ENCODE measurements at places on chromosomes 16 and 17.
A peak's percentile ranks its signal among the peaks of the same experiment; 100 is the strongest.

DNA sequence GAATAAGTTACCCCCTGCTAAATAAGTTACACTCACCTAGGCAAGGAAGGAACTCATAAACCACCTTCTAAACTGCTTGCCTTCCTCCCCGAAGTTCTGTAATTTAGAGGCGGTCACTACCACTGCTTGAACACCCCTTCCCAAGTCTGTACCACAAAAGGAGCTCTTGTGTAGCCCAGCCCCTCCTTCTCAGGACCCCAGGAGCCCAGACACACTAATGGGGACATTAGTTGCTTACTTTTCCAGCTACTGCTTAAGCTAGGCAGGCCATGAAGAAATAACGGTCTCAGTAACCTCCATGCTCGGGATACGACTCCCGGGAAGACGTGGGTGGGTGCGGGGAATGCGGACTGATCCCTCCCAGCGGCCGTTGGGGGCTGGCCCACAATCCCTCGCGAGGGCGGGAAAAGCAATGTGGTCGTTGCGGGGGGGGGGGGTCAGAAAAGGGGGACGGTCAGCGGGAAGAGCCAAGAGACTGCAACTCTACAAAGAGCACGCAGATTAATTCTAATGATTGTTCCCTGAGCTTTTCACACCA, at the start of gene TEX14:
Gene TEX14, minus strand, starts transcription at position 345 of the 538 bp plus-strand sequence. CDS start 40,044 bp downstream, outside the sequence.
- no peak for DNase-seq

GRCh38 chr16:1044460-1045309, 27.9 kb upstream of the SSTR5 start:
- no peak for DNase-seq

DNA sequence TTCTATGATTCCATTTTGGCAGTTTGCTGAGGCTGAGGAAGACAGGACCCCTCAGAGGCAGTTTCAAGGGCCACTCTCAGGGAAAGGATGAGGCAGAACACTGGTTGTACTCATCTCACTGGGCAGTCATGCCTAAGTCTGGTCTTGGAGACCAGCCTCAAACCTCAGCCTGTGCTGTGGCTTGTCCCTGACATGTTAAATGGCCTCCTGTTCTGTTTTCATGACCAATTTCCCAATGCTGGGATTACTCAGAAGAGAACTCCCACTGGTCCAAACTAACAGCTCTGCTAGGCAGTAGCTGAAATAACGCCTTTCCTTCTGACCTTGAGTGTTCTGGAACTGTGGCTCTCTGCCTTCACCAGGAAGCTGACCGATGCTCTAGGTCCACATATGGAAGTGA, 8.4 kb upstream of the SPDYE4 start:
- DNase-seq = no peak

- DNase-seq = no peak
Measured at GRCh38 chr17:28041844-28042656, 427 bp upstream of the NLK start.

GRCh38 chr16:1002399-1003166, 21.0 kb downstream of the SOX8 start:
- peak; percentile 42 for DNase-seq

GRCh38 chr17:40895106-40895730, 10.2 kb upstream of the KRT20 start:
- no peak for DNase-seq

DNA sequence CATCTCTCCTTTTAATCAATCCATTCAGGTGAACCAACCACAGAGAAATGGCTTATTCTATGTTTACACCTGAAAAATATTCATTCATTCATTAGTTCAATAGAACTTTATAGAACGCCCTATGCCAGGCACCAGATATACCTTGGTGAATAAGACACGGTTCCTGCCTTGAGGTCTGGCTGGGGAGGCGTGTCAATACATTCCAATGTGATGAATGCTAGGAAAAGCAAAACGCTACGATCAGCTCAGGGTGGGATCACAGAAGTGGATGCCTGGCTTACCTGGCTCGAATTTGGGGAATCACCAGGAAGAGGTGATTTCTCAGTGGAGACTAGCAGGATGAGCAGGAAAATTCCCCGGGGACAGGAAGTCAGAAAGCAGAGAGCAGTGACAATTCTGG, 17.5 kb upstream of the WFIKKN2 start:
- no peak for DNase-seq

GRCh38 chr16:48533931-48534330, 76.0 kb downstream of the N4BP1 start:
- no peak for DNase-seq

DNA sequence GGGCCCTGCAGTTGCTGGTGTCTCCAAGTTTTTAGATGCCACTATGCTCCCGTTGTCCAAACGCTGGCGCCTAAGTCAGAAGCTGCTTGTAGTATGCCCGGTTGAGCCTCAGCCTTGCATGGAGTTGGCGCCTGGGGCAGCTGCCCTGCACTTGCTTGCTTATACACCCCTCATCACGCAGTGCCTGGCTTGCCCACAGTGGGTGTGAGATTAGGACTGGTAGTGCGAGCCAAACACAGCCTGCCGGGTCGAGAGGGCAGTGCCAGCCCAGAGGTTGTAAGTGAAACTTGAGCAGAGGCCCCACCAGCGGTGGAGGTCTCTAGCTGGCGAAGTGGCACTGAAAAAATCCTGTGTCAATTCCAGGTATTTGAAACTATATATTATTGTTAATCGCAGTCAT, 90.3 kb downstream of the ITFG1 start:
- no peak for DNase-seq

- peak; percentile 39 for DNase-seq
Measured at GRCh38 chr17:35486920-35487732, 38.6 kb upstream of the SLFN13 start.

DNA sequence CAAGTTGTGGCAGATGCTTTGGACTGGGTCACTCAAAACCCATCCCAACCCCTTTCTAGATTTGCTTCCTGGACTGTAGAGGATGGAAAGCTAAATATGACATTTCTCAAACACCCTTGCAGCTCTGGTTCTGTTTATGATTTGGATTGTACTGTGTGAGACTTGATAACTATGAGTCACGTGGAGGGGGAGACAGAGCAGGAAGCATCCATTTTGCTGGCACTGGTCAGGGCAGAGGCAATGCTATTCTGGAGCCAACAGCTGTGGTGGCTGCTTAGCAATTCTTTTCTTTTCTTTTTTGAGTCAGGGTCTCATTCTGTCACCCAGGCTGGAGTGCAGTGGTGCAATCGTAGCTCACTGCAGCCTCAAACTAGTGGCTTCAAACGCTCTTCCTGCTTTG, 13.6 kb upstream of the TERF2 start:
- no peak for DNase-seq

DNA sequence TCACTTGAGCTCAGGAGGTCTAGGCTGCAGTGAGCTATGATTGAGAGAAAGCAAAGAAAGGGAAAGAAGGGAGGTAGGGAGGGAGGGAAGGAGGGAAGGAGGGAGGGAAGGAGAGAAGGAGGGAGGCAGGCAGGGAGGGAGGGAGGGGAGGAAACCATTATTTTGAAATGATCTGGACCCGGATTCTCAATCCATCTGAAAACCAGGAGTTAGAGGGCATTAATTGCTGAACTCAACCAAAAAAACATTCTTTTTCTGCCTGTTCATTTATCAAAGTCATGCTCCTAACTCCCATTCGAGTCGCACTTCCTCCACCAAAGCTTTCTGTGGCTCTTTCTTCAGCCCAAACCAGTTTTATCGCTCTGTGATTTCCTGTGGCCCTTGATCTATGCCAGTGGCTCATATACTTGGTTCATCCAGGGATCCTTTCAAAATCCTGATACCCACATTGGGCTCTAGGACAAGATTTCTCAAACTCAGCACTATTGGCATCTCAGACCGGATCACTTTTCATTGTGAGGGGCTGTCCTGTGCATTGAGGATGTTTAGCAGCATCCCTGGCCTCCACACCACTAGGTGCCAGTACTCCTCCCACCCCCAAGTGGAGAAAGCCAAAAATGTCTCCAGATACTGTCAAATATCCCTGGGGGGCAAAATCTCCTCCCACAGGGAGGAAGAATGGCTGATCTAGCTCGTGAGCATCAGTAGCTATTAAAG, 38.2 kb downstream of the CMTM4 start:
- no peak for DNase-seq

- no peak for DNase-seq
Measured at GRCh38 chr16:14489460-14489859, 140.6 kb downstream of the PARN start.

GRCh38 chr17:80198144-80198661, 21.9 kb downstream of the SGSH start:
- no peak for DNase-seq

DNA sequence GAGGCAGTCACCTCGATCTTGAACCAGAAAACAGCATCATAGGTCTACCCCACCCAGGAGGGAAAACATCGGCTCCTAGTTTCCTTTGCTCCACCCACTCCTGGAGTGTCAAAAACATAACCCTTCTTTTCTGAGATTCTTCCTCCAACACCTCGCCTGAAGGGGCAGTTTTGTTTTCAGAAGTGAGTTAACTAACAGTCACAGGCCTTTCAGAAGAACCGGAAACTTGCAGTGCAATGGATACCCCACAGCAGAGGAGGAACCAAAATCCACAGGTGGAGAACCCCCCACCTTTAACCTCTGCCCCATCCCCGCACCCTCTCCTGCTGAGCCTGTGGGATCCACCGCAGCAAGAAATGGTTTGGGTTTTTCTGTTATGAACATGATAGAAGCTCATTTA, 7.8 kb upstream of the TEX2 start:
- DNase-seq = no peak

DNA sequence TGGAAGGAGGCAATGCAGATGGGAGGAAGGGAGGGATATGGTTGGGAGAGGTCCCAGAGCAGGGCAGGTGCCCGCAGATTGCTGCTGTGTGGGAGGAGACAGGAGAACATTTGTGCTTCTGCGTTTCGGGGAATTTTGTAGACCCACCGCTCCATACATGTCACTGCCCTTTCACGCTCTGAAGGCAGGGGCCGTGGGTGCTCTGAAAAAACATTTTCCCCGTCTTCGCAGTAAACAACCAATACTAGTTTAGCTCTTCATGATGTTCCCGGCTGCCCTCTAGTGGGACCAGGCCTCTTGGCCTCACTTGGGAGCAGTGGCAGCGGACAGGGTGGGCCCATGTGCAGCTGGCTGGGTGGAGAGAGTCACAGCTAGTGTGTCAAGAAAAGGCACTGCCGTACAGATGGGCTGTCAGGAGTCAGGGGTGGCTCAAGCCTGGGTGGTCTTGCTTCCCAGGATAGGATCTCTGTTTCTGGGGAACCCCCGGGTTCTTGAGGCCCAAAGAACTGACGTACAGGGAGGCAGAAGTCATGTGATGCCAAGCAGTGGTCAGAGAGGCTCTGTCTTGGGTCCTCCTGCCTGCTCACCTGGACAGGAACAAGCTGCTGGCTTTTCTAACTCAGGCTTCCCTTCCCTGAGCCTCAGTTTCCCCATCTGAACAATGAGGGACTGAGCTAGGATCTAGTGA, 46.5 kb upstream of the CPNE2 start:
- no peak for DNase-seq

GRCh38 chr16:17330044-17330443, 140.7 kb downstream of the XYLT1 start:
- no peak for DNase-seq

- no peak for DNase-seq
Measured at GRCh38 chr17:61380836-61381525, 18.7 kb upstream of the TBX2 start.

GRCh38 chr17:81837641-81838040, 2.8 kb upstream of the PPP1R27 start:
- DNase-seq = no peak

GRCh38 chr17:1001640-1002411, 4.9 kb downstream of the TIMM22 start:
- no peak for DNase-seq

GRCh38 chr16:8199390-8199789, 390.9 kb downstream of the TMEM114 start:
- DNase-seq = no peak

DNA sequence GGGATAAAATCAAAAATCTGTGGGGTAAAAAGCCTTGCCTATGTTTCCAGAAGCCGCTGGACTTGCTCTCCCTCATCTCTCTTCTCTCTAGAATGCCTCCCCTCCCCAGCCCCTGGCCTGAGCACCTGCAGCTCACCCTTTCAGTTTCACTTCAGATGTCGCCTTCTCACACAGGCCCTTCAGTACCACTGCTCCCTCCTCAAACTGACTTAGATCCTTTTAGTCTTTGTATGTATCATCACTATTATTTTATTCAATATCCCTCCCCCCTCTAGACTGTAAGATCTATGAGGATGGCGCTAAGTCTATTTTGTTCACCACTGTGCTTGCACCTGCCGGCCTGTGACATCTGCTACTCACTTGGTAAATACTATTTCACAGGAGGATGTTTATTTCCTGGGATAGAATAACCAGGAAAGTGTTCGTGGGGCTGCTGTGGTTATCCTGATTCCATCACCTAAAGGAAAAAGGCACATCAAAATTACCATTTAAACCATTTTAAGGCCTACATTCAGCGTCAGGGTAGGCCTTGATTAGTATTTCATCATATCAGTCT, 122.3 kb downstream of the MRTFB start:
- DNase-seq = no peak

DNA sequence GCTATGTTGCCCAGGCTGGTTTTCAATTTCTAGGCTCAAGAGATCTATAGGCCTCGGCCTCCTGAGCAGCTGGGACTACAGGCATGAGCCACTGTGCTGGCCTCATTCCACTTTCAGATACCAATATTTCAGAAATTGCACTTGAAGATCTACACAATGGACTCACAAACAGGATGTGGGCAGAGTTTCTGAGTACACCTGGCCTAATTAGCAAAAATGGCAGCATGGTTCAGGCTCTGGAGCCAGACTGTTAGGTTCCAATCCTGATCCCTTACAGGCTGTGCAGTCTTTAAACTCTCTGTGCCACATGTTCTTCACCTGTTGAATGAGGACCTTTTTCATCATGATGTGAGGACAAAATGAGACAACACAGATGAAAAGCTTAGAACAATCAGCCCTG, 32.2 kb downstream of the RNF157 start:
- DNase-seq = no peak

GRCh38 chr17:70106551-70106950, 31.5 kb downstream of the KCNJ16 start:
- DNase-seq = no peak

- DNase-seq = no peak
Measured at GRCh38 chr16:9476744-9477143, 385.3 kb downstream of the HAPSTR1 start.

DNA sequence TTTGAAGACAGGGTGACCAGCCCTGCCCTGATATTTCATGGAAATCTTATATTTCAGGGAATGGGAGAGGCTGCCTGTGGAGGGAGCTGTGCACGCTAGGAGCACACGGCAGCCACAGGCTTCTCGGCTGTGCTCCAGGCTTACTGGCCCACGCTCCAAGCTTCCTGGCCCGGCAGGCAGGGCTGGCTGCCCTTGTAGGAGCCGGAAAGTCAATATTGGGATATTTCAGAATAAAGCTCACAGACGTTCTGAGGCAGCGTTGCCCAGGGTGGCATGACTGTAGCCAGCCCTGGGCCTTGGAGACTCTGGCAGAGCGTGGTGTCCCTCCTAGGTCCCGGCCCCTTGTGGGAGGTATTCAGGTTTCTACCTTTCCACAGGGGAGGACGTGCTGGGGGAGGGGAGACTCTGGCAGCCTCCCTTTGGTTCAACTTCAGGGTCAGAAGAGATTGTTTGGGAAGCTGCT, 95.6 kb downstream of the NPIPB11 start:
- no peak for DNase-seq

DNA sequence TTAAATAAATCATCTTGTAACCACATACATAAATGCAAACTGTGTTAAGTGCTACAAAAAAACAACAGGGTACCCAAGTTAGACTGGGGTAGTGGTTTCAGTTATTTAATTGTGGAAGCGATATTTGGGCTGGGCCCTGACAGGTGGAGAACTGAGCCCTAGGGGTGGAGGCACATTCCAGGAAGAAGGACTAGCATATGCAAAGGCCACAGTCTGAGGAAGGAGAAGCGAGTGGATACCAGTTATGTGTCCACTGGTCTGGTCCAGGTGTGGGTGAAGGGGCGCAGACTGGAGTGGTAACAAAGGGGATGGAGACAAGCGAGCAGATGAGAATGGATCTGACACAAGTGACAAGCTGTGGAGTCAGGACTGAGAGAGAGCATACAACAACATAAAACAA, 22.9 kb downstream of the TXNDC11 start:
- DNase-seq = no peak

Measured in activated naive CD4-positive, alpha-beta T cell (primary cell).